ENCODE measurements at places on chromosomes 11 and 22.

GRCh38 chr11:119699227-119699626, 29.8 kb downstream of the NECTIN1 start:
- no peak for DNase-seq

DNA sequence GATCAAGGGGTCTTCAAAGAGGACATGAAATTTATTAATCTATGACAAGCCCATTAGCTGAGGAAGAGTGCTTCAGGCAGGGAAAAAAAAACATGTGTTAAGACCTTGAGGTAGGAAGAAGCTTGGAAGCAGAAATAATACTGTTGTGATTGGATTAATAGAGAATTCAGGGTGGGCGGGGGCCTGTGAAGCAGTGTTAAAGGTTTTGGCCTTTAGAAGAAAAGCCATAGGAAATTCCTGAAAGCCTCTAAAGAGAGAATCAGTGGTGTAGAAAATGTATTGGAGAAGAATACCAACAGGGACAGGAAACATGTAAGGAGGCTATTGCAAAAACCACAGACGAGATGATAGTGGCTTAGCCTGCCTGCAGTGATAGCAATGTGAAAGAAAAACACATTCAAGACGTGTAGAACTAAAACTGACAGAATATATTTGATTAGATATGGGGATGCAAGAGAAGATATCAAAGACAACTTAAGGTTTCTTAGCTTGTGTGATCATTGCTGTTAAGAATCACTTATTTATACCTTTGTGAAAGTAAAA, 404.4 kb upstream of the ANO3 start:
- DNase-seq = no peak

DNA sequence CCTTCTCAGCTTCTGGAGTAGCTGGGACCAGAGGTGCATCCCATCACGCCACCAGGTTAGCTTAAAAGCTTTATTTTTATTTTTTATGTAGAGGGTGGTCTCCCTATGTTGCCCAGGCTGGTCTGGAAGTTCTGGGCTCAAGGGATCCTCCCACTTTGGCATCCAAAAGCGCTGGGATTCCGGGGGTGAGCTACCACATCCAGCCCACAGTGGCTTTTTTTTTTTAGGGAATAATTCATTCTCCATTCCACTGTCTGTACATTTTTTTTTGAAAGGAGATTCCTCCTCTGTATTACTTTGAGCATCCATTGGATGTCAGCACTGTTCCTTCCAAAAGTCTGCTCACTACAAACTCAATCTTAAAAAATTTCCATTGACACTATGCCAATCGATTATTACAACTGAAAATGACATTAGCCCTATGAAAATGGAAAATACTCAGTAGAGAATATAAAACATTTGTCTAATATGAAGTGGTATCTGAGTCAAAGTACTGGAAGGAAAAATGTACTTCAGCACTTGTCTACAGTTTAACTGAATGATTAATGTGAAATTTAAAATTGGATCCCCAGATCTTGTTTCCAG, 1.3 kb upstream of the LPXN start:
- no peak for DNase-seq

- DNase-seq = no peak
Measured at GRCh38 chr22:31956360-31956759, 12.0 kb downstream of the YWHAH start.

DNA sequence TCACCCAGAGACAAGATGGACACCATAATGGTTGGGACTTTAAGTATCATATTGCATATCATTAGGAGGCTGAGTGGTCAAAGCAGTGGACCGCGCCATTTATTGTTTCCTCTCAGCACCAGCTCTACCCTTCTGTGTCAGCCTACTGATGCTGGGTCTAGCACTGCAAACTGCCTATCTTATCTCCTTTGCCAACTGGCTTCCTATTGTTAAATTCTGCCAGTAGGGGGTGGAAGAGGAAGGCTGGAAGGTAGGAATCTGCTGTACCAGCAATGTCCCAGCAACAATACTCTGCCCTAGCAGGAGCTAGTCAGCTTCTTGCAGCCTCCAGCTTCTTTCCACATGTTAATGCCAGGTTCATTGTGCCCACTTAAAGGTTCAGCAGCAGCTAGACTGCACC, 367.1 kb upstream of the PDGFD start:
- no peak for DNase-seq

- DNase-seq = no peak
Measured at GRCh38 chr11:44597358-44598012, 32.0 kb downstream of the CD82 start.

GRCh38 chr11:46977038-46977813, 40.7 kb downstream of the CSTPP1 start:
- no peak for DNase-seq

- DNase-seq = peak; percentile 56
Measured at GRCh38 chr11:86182976-86183584, 61.5 kb upstream of the EED start.

- DNase-seq = no peak
Measured at GRCh38 chr11:1204381-1205101, 18.3 kb upstream of the MUC5B start.

DNA sequence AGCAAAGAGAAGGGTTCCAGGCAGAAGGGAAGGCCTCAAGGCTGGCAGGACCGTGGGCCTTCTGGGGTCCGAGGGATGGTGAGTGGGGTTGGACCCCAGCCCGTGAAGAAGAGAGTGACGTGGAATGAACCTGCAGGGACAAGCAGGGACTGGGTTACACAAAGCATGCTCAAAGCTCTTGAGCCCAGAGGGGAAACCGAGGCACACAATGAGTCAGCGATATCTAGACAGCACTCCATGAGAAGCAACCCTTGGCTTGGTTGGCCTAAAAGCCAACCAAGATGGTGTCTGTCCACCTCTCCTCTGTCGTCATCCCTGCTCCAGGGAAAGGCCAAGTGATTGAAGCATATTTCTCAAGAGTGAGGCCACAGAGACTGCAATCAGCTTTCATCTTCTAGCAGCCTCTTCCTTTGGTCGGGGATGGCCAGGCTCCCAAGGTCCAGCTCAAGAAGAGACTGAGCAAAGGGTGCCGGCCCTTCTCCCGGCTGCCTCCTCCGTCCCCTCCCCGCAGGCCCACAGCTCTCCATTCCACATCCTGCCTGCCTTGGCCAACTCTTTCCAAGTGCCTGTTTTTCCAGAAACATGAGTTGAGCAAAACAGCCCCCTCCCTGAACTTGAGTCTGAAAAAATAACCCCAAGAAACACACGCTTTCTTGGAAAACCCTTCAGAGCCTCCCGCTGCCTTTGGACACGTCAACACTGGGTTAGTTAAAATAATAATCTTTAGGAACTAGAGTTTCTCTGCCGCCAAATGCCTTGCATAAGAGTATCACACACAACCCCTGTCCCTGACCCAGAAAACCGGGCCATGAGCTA, 556.6 kb downstream of the MIAT start:
- no peak for DNase-seq

GRCh38 chr11:113075586-113076095, 114.4 kb downstream of the NCAM1 start:
- DNase-seq = no peak

DNA sequence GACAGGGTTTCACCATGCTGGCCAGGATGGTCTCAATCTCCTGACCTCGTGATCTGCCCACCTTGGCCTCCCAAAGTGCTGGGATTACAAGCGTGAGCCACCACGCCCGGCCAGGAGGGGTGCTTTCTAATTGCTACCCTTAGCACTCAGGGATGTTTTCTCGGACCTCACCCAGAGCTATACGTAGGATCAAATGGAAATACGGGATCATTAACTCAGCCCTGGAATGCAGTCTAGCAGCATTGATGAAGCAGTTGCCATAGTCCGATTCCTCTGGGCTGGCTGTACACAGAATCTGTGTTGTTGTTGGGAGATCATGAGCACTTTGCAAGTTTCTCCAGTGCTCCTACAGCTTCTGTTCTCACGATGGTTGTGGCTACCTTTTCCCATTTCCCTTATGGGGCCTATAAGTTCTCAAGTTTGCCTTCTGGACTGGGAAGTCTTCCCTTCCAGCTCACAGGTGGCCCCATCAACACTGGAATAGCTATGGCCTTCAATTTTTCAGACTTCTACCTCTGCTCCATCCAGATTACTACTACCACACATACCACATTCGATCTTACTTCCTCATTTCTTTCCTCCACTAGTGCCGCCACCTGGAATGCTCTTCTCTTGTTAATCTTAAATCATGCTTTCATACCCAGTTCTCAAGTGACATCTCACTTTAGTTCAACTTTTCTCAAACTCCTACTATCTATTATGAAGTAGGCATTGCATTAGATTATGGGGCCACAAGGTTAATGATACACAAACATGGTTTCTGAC, 16.1 kb upstream of the PCF11 start:
- DNase-seq = no peak
